CD4-positive, alpha-beta T cell treated with Interleukin-4 for 1 hour (primary cell): ENCODE measurements at places on chromosomes 2 and 18.
A peak's percentile ranks its signal among the peaks of the same experiment; 100 is the strongest.

- no peak for DNase-seq
These were observed 5.8 kb upstream of the CNDP1 start for GRCh38 chr18:74528478-74528877.

DNA sequence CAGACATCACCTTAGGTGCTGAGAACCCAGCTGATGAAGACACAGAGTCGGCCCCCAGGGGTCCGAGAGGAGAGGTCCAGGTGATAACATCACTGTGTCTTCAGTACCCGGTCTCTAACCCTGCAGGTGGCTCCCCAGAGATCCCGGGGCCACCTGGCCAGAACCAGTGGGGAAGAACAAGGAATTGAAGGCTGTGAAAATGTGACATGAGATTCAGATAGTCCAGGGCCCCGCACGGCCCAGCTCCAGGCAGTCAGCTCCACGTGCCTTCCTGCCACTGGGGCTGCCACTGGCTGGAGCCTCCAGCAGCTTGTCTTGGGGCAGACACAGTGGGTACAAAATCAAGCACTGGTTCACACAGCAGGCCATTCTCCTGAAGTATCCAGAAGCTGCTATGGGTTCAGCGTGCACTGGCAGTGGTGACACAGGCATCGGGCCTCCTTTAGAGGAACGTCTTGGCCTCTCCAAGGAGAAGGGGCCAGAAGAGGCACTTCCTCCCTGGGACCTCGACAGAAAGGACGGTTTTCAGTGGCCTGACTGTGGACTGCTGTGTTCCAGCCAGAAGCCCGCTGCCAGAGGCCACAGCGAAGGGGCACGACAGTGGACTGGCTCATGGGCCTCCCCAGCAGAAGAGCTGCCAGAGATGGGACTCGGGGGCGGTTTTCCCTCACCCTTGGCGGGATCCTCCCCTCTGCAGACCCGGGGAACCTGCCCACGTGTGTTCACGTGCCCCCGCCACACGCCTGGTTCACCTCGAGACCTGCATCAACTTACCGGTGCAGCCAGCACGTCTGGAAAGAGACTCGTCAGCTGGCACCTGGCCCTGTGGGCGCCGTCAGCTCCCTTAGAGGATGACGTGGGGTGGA lies 150.4 kb downstream of the HDAC4 start:
- peak; percentile 11 for DNase-seq

- DNase-seq, result no peak
These were observed 1650.3 kb upstream of the CELF4 start for GRCh38 chr18:39215920-39216319.

DNA sequence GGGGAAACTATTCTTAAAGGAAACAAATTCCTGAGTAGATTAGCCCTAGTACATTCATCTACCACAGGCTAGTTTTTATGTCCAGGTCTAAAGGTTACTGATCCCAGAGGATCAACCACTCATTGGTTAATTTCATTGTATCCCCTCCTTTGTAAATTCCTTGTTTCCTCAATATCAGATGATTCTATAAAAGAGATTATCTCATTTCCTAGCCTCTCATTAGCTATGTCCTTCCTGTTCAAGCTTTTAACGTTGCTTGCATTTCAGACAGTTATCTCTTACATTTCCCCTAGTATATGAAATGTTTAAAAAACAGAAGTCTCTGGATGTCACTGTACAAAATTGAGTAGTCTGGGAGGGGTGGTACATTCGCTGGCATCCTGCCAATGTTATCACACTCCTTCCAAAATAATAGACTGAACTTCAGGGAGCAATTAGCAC lies 24.2 kb upstream of the ARMC9 start:
- no peak for DNase-seq

DNA sequence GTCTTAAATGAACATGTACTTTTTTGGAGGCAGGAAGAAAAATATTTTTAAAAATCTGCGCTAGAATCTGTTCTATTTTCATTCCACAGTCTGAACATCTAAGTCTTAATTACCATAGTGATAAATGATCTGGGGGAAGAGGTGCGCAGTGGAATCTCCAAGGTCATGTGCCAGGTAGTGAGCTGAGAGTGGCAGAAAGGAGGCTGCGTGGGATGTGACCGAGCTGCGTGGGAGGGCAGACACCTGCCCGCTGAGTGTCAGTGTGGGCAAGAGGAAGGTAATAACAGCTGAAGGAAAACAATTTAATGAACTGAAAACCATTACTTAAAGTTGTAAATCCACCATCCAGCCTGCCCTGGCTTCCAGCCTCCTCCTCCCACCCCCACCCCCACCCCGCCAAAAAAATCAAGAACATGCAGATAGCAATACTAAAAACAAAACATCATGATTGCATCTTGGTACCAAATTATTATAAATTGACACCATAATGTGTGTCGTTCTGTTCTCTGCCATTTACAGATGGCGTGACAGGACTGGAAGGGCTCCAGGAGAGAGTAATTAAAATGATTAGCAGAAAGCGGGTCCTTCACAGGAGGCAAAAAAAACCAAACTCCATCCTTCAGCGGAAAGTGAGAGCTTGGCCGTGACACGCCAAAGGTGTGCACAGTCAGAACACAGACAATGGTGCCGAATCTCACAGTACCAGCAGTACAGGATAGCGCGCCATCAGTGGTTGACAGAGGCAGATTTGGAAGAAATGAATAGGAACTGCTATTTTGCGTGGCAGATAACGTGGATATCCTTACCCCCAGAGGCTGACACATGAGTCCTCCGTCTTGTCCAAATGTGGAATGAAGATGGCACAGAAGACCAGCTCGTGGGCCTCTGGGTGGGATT lies 11.4 kb upstream of the DTNB start:
- no peak for DNase-seq

GRCh38 chr2:240481720-240482119 lies 46.3 kb downstream of the GPC1 start:
- peak; percentile 9 for DNase-seq

- no peak for DNase-seq
These were observed 142.4 kb downstream of the DDX1 start for GRCh38 chr2:15733867-15734673.

- no peak for DNase-seq
These were observed 104.2 kb downstream of the TPGS2 start for GRCh38 chr18:36724591-36725001.

DNA sequence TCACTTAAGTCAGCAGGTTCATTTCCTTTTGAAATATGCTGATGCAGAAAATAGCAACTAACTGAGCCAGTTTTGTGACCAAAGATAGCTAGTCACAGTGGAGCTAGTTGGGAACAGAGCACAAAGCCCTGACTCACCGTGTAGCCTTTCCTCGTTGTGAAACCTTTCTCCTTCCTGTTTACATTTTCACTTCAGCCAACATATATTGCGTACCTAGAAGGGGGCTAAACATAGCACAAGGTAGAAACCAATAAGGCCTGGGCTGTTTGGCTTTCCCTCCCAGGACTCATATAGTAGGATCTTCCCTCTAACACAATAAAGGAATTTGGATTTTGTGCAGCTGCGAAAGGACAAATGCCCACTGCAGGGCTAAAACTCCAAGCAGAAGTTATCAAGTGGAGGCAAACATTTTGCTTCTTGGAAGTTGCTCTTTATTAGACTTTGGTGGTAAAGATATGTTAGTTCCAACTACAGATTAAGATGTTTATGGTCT lies 24.5 kb upstream of the LPIN2 start:
- peak; percentile 41 for DNase-seq

DNA sequence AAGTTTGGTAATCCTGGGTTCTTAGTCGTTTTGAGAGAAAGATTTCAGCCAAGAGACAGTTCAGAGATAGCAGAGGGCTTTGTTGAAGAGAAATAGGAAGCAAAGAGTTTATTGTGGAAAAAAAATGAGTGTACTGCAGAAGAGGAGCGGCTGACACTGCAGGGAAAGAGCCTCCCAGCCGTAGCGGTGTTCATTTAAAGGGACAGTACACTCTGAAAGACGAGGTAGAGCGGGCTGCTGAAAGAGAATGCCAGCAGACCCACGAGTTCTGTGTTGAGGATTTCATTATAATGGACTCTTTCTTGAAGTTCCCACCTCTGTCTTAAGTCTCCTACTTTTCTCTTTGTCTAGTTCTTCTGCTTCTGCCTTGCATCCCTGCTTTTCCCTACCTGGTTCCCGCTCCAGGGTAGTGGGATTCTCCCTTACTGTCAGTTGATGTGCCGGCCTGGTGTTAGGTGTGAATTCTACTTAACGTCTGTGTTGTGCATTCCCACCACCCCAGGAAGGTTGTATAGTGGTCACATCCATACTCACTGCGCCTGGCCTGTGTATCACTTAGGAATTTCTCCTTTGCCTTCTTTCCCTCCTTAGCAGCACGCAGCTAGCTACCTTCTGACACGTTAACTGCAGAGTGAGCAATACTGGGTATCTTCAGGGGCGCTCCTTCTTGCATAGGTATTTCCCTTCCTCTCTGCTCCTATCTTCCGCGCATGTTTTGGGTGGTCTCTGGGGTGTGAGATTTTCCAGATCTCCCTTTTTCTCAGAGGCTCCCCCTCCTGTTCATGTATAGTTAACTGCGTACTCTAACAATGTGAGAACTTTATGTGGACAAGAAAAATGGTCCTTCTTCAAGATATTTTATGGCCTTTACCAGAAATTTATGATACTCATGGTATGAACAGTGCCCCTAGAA lies 164.5 kb downstream of the PTH2R start:
- DNase-seq, result no peak

GRCh38 chr2:4662161-4662779 lies 958.9 kb downstream of the DCDC2C start:
- DNase-seq, result no peak

DNA sequence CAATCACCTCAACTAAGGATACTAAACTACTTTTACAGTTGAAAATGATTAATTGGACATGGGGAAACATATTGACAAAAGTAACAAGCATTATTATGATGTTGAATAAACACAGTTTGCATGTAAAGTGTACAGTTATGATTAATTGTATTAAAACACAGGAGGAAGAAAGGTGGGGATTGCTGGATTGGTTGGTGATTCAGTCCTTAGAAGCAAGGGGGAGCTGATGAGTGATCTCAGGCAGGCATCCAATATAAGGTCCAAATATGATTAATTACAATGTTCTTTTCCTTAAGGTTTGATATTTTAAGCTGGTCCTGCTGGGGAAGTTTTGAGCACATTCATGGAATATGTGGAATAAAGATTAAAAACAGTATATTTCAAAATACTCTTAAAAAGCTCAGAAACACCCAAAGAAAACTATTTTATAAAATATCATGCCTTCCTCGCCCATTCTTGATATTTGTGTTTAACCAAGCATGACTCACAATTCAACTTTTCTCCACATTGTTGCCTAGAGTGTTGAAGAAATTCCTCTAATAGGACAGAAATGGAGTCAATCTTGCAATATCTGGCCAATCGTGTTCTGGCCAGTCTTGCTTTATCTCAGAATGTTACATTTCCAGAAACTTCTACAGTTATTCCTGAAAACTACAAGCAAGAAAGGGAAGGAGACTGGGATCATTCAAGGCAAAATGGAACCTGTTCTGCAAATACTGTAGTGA lies 268.2 kb downstream of the RPIA start:
- DNase-seq, result no peak

DNA sequence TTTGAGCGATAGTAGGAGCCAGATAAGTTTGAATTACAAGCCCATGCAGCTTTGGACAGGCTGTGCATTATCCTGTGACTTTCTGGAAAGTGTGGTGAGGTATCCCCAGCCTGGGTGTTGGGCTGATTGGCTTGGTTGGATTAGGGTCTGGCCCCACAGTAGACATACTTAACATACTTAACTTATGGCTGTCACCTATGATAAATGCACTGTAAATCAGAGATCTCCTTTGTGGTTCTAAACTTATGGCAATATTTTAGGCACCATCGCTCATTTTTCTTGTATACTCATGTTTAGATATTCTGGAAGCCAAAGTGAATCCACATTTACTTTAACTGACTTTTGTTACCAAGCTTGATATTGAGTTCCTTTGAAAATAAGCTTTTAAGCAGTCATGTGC lies 54.8 kb downstream of the SPTBN1 start:
- DNase-seq, result no peak

- DNase-seq, result no peak
These were observed 489.6 kb upstream of the SPRED2 start for GRCh38 chr2:65922030-65922429.

DNA sequence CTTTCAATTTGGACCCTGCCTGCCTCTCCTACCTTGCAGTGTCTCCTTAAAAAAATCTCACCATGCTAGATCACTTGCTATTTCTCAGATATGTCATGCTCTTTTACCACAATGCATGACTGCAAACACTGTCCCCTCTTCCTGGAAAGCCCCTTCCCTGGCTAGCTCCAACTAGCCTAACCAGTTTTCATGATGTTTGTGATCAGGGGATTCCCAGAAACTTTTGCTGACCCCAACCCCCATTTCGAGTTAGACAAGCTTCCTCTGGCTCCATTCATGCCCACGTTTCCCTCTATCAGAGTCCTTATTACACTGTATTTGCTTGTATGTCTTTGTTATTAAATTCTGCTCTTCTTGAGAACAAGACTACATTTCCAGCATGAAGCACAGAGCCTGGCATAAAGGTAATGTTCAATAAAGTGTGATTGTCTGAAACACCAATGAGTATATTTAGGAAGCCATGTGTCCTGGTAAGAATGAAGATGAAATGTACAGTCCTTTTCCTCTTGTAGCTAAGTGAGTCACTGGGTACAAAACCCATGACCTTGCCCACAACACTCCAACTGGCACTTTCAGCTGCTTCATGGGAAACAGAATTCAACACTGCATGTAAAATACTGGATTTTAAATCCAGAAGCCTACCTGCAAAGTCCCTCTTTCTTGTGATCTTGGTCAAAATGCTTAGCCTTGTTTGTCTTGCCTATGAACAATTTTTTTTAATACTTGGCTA lies 62.0 kb upstream of the ATL2 start:
- DNase-seq, result no peak

DNA sequence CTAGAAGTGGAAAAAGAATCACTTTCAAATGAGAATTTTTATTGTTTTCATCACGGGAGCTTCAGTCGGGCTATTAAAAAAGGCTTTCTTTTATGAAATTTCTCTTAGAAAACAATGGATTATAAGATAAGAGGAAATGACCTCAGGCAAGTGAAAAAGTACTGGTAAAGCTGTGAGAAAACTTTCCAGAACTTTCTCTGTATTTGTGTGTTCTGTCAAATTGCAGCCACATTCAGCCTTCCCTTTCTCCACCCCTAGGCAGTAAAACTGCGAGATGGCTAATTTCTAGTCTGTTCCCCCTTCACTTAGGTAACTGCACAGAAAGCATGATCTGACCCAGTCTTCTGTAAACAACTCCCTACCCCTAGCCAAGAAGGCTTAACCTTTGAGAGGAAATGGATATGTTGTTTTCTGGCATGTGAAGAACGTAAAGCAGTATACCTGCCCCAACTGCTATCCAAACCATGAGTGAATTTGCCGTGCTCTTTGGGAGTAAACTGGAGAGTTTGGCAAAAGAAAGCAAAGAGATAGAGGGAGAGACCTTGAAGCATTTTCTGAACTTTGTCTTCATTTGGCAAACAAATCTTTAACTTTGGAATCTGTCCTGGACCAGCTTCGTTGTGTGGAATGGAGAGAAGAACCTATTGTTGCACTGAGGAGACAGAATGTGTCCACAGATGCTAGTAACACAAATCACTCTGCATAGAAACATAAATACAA lies 105.4 kb downstream of the ETAA1 start:
- no peak for DNase-seq
